ENCODE measurements at places on chromosomes 6 and 20.

DNA sequence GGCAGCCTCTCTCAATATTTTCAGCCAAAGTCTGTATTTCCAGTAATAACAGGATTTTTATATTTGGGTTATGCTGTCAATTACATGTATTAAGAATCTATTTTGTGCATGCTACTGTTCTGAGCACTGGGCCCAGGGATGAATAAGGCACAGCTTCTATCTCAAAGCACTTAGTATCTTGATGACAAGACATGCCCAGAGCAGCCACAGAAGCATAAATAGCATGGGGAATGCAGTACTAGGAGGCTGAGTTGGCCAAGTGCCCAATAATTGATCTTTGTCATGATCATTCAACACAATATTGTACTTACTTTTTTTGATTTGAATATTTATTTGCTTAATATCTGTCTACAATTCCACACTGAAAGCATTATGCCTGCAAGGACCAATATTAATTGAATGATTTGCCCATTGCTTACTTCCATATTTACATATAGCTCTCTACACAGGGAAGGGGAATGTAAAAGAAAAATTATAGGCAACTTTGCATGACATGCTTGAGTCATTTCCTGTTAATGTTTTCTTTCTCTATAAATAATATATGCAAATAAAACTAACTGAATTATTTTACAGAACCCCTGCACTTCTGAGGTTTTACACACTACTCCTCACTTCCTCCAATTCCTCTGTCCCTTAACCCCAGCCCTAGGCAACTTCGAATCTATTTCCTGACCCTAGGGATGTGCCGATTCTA lies 298.9 kb upstream of the BMP2 start:
- DNase-seq, result no peak

DNA sequence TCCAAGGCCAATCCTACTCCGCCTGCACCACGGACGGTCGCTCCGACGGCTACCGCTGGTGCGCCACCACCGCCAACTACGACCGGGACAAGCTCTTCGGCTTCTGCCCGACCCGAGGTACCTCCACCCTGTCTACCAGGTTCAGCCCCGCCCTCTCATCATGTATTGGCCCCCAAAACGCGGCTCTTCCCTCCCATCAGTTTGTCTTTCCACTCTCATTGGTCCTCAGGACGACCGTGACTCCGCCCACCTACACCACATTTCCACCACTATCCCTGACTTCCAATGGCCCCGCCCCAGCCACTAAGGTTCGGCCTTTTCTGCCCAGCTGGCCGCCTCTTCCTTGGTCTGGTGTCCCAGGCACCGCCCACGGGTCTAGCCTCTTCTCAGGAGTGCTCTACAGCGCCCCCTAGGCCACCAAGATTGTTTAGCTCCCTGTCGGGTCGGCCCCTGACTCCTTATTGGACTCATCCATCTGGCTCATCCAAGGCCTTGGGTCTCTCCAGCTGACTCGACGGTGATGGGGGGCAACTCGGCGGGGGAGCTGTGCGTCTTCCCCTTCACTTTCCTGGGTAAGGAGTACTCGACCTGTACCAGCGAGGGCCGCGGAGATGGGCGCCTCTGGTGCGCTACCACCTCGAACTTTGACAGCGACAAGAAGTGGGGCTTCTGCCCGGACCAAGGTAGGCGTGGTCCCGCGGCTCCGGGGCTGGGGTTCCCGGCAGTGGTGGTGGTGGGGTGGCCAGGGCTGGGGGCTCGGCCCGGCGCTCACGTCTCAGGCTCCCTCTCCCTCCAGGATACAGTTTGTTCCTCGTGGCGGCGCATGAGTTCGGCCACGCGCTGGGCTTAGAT lies 3.1 kb downstream of the MMP9 start:
- DNase-seq, result no peak

GRCh38 chr20:51569815-51570738 lies 27.6 kb upstream of the NFATC2 start:
- no peak for DNase-seq

GRCh38 chr6:17808609-17809008 lies 101.9 kb upstream of the NUP153 start:
- DNase-seq, result no peak

GRCh38 chr6:33707771-33708170 lies 3.7 kb downstream of the UQCC2 start:
- no peak for DNase-seq

GRCh38 chr6:26754212-26754611 lies 94.7 kb upstream of the ZNF322 start:
- DNase-seq, result no peak

GRCh38 chr6:136158387-136158821 lies 91.7 kb downstream of the MTFR2 start:
- no peak for DNase-seq

GRCh38 chr6:35471836-35472345 lies 3.7 kb downstream of the RPL10A start:
- no peak for DNase-seq

GRCh38 chr6:104183816-104184435 lies 675.8 kb downstream of the HACE1 start:
- DNase-seq, result no peak

GRCh38 chr20:825710-826421 lies 7.6 kb upstream of the FAM110A start:
- DNase-seq, result no peak
